ENCODE measurements at places on chromosomes 2 and 18. TPM values are rescaled to one million over a fixed set of nuclear protein-coding genes. Genes with fewer than 3 reads are reported as not detected.
A peak's percentile ranks its signal among the peaks of the same experiment; 100 is the strongest.

NEDD4L gene
- 25.9 TPM for total RNA-seq

EGR4 gene
- total RNA-seq, result not detected

RAB6D gene
- 0.10 TPM for total RNA-seq

TMEM169 gene
- total RNA-seq, result 0.17 TPM

COBLL1 gene
- 6.0 TPM for total RNA-seq

EPB41L3 gene
- total RNA-seq, result 554 TPM

GALNT3 gene
- 1.1 TPM for total RNA-seq

CPSF3 gene
- total RNA-seq, result 78.5 TPM

- DNase-seq, result peak; percentile 20
Measured at GRCh38 chr2:65504201-65504600, 71.8 kb upstream of the SPRED2 start.

- no peak for DNase-seq
Measured at GRCh38 chr2:38407111-38407682, 30.1 kb upstream of the ATL2 start.

- no peak for DNase-seq
Measured at GRCh38 chr2:164420787-164421186, 200.5 kb downstream of the GRB14 start.

- peak; percentile 38 for DNase-seq
Measured at GRCh38 chr2:197307236-197307932, 3.2 kb downstream of the ANKRD44 start.

GRCh38 chr2:26970928-26971627, 641 bp downstream of the MAPRE3 start:
- DNase-seq, result no peak

GRCh38 chr2:10940596-10940995, 28.9 kb downstream of the KCNF1 start:
- no peak for DNase-seq

DNA sequence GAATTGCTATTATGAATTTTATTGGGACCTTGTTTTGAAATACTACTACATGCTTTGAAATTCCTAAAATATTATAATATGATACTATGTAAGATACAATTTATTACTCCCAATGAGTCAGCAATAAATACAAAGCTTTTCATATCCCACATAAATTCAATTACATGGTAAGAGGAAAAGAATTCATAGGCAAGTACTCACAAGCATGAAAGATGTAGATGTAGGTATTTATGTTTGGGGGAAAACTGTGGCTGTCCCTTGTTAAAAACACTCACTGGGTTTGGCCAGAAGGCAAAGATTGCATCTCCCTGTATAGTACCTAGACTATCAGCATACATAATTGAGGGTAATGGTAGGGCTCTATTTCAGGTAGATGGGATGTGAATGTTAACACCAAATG, 90.4 kb downstream of the MBD2 start:
- DNase-seq, result no peak

GRCh38 chr2:186129767-186130581, 356.1 kb upstream of the ZC3H15 start:
- DNase-seq, result peak; percentile 24

DNA sequence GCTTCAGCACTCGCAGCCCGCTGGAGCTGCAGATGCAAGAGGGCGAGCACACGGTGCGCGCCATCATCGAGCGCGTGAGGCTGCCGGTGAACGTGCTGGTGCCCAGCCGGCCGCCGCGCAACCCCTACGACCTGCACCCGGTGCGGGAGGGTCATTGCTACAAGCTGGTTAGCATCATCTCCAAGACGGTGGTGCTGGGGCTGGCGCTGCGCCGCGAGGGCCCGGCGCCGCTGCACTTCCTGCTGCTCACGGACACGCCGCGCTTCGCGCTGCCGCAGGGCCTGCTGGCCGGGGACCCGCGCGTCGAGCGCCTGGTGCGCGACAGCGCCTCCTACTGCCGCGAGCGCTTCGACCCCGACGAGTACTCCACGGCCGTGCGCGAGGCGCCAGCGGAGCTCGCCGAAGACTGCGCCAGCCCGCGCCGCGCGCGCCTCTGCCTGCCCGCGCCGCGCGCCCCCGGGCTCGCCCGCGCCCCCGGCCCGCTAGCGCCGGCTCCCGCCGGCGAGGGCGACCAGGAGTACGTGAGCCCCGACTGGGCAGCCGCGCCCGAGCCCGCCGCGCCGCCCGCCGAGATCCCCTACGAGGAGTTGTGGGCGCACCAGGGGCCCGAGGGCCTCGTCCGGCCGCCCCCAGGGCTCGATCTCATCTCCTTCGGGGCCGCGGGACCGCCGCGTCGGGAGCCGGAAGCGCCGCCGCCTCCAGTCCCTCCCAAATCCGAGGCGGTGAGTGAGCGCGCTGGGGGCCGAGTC, 11.8 kb downstream of the GAREM2 start:
- peak; percentile 51 for DNase-seq
